ENCODE measurements at places on chromosomes 4 and X.

DNA sequence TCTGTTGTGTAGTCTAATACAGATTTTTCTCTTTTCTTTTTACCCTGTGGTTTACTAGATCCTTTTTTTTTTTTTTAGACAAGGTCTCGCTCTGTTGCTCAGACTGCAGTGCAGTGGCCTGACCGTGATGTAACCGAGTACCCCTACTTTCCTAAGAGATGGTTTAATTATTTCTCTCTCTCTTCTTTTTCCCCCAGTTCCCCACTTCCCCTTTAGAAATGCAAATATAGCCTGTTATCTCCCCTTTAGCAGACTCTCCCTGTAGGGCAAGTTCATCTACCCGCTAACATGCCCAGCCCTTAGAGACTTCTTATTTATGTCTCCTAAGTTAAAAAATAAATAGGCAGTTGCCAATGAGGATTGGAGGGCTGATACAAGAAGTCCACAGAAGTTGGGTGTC is 4.5 kb downstream of the SNX25 start:
- DNase-seq: no peak

GRCh38 chr4:145703850-145704497 is 24.0 kb downstream of the C4orf51 start:
- DNase-seq: no peak

GRCh38 chr4:94477227-94477626 is 25.5 kb downstream of the PDLIM5 start:
- DNase-seq: no peak

GRCh38 chr4:150648123-150648522 is 66.2 kb downstream of the MAB21L2 start:
- DNase-seq: no peak

GRCh38 chr4:98605216-98605615 is 53.2 kb downstream of the TSPAN5 start:
- no peak for DNase-seq

DNA sequence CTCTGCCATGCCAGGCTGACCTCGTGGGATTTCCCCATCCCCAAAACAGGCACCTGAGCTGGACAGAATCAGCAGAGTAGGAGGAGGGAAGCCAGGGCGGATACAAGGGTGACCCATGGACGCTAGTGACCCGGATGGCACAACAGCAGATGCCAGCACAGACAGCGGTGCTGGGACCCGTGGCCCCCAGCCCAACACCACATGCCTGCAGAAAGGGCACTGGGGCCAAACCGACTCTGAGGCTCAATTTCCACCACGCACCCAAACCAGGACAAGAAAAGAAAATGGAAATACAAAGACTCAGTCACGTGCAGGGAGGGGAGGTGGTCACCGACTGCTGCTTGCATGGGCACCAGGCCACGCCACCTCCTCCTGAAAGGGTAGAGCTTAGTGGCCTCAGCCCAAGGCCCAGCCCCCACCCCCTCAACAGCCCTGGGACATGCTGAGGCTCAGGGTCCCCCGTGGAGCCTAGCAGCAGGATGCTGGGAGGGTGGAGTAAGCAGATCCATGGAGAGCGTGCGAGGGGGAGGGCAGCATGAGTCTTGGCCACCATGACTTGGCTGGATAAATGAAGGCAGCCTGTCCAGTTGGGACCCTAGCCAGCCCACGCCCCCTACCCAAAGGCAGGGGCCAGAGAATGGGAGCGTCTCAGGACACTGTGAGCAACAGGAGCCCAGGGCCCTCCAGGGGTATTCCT is 47.7 kb downstream of the C4orf50 start:
- no peak for DNase-seq

GRCh38 chr4:41006141-41006540 is 208.2 kb downstream of the APBB2 start:
- DNase-seq: no peak

- DNase-seq: no peak
Observed at GRCh38 chr4:173187732-173188131, 19.1 kb downstream of the GALNT7 start.

DNA sequence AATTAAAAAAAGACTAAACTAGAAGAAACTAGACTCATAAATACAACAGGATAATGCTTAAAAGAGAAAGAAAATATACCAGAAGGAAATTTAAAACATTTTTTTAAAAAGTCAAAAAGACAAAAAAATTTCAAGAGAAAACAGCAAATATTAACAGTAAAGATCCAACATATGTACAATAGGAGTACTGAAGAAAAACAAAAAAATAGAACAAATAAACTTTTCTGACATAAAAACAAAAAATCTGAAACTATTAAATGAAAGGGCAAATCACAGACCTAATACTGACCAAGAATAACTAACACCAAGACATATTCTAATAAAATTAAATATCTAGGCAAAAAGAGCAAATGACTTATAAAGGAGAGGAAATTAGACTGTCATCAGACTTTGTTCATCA is 11.5 kb downstream of the DNAJB14 start:
- no peak for DNase-seq

GRCh38 chrX:52424656-52425055 is 55.8 kb downstream of the XAGE2 start:
- DNase-seq: no peak

- DNase-seq: no peak
Observed at GRCh38 chr4:81628489-81628888, 156.8 kb upstream of the RASGEF1B start.

- DNase-seq: no peak
Observed at GRCh38 chrX:42930071-42930470, 152.1 kb upstream of the PPP1R2C start.

DNA sequence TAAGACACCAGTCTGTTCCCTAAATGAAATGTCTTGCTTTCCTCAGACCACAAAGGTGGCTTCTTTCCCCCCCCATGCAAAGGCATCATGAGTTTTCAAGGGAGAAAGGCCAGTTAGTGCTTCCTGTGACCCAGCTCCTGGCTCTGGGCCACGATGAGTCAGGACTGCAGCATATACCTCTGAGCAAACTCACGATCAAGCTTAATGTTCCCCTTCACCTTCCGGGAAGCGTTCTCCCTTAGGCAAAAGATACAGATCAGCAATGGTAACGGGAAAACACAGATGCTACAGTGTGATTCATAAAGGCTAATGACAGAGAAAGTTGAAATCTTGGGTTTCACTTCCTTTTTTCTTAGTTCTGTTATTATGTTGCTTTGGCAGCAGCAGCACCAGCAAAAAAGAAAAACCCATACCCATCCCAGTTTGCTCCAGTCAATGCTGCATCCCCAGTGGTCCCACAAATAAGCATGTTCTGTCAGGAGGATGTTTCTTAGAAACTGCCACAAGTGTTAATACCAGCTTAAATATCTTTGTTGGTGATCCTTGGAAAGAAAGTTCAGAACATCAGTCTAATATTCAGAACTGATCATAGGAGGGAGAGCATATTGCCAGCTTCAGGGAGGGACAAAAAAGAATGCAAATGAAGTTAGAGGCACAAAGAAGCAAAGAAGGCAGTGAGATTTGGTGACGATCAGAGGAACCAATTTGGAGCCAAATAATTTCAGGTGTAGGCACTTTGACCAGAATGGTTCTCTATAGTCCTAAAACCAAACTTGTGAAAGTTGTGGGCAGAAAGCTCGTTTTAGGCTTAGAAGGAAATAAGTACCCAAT is 41.2 kb downstream of the LONRF3 start:
- DNase-seq: peak; percentile 63

DNA sequence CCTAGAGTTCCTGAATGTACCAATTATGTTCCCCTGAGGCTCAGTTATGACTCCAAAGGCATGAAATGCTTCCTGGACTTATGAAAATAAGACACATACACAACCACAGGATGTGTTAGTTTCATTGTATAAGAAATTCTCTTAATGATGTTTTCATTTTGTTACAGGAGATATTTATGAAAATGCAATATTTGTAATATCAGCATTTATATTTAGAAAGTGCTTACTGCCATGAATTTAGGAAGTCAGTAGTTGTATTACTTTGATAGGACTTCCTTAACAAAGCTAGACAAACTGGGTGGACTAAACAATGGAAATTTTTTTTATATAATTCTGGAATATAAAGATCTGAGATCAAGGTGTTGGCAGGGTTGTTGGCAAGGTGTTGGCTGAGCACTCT is 572.1 kb upstream of the IGFBP7 start:
- no peak for DNase-seq

DNA sequence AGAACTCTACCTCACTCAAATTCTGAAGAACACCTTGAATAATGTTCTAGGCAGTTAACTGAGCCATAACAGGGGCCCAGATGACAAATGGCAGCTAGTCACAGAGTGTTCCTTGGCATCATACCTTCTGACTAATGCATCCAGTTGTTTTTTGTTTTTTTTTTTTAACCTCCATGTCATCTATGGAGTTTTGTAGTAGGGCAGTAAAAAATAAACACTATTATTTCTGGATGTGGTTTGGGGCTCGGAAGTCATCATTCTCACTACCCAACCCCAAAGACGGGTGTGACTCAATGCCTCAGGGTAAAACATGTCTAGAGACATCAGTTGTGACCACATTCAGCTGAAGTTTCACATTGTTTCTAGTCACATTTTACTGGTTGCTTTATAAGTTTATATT is 31.2 kb upstream of the MCF2 start:
- peak; percentile 52 for DNase-seq

DNA sequence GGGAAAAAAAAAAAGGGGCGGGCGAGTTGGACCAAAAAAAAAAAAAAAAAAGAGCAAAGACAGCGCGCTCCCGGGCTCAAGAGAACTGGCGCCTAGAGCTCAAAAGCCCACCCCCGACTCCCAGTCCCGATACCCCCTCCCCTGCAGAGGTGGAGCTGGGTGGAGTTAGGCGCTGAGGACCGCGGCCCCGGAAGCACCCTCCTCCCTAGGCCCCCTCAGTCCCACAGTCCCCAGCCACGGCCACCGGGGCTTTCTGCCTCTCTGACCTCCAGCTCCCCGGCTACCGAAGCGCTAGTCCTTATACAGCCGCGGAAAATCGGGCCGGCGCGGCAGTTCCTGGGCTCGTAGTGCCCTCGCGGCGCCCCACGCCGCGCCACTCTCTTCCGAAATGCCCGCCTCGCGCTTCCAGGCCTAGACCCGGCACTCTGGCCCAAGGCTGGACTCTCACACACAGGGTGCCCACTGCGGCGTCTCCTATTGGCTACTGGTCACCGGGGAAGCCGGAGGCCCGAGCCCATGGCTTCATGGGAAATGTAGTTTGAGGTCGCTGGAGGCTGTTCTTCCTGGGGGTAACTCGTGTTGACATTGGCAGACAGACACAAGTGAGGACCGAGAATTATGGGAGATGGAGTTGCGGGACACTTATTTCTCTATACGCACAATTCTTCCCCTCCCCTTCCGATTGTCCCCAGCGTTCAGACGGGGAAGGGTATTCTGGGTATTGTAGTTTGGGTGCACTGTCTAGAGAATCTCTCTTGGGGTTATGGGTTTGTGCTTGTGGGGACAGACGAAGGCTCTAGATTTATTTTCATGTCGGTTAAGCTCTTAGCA is at the start of gene ENOX2:
TSS of gene ENOX2 (minus strand) at position 427 of the 831 bp plus-strand sequence. CDS start 199,993 bp downstream, outside the sequence.
- DNase-seq: peak; percentile 96

DNA sequence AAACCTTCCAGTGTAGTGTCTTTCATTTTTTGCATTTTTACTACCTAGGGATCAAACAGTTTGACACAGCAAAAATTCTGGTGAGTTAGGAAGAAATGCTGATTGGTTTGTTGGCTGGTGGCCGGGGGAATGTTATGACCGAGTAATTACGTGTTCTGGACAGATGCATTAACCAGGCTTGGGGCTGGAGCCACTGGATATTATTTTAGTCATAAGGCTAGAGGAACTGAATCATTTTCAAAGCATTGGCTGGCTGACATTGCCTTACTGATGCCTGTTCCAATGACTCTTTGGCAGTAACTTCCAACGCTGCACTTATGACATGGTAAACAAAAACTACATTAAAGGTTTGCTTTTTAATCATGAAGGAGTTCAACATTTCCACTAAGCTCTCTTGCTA is 84.6 kb downstream of the FBXO8 start:
- peak; percentile 48 for DNase-seq

DNA sequence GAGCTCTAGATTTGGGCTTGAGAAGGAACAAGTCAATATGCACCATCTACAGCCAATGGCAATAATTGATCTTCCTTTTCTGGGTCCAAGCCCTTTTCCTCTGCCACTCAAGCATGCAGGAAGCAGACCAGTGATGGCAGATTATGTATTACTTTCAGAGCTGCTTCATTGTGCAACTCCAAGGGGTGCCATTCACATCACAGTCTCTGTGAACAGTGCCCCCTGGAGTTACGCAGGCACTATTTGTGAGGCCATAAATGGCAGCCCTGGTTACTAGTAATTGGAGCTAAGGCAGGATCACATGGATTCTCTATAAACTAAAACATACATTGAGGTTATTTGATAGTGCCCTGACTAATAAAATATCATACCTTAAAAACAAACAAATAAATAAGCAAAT is 313.4 kb upstream of the SLC7A11 start:
- no peak for DNase-seq

DNA sequence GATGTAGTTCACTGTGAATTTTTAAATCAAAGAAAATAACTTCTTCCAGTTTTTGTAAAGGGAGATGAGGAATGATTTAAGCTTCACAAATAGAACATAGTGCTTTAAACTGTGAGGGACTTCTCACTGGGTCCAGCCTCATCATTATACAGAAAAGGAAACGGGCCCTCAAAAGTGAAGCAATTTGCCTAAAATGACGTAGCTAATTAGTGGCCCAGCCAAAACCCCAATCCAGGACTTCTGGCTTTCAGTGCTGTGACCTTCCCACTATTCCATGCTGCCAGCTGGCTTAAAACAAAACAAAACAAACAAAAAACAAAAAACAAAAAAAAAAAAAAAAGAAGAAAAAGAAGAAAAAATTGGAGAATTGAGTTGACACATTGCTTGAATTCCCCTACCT is 45.0 kb upstream of the STOX2 start:
- peak; percentile 20 for DNase-seq

- DNase-seq: no peak
Observed at GRCh38 chrX:39267176-39267575, 465.9 kb downstream of the MID1IP1 start.

GRCh38 chrX:70171624-70172023 is 5.7 kb upstream of the DGAT2L6 start:
- DNase-seq: no peak

DNA sequence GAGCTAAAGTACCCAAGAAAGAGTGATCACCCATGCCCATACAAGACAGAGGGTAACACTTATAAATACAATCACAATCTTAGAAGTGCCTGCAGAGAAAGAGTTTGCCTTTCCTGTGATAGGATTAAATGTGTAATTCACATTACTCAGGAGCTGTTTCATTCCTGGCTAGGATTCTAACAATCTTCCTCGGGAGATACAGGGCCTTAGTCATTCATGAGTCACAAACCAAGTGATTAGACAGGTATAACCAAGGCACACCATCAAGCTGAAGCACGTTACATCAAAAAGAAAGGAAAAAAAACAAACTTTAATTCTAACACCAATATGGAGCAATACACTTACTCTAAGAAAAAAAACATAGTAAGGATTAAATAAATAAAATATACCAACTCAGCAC is 14.9 kb downstream of the ABCG2 start:
- DNase-seq: peak; percentile 65

- DNase-seq: no peak
Observed at GRCh38 chr4:87926554-87927098, 48.9 kb upstream of the SPP1 start.

All from astrocyte of the hippocampus (primary cell).